ENCODE measurements at places on chromosomes 3 and 15.

GRCh38 chr3:31721676-31722075 is 189.0 kb downstream of the STT3B start:
- no peak for DNase-seq

GRCh38 chr15:72231833-72232478 is 966 bp upstream of the PKM start:
- no peak for DNase-seq

DNA sequence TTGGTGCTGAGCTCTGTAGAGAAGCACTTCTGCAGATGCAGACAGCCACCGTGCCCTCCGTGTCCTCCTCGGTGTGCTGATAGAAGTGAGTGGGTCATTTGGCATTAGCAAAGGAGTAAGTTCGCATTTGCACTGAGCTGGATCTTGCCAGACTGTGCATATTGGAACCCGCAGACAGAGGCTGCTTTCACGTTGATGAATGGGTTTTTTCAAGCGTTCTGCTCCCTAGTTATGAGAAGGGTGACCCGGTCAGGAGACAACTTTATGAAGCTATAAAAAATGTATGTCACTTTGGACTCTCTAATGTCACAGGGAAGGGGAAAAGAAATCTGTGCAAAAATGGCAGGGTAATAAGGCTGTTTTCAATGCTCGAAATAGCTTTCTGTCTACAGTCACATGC is 739.4 kb downstream of the MCTP2 start:
- DNase-seq = no peak

DNA sequence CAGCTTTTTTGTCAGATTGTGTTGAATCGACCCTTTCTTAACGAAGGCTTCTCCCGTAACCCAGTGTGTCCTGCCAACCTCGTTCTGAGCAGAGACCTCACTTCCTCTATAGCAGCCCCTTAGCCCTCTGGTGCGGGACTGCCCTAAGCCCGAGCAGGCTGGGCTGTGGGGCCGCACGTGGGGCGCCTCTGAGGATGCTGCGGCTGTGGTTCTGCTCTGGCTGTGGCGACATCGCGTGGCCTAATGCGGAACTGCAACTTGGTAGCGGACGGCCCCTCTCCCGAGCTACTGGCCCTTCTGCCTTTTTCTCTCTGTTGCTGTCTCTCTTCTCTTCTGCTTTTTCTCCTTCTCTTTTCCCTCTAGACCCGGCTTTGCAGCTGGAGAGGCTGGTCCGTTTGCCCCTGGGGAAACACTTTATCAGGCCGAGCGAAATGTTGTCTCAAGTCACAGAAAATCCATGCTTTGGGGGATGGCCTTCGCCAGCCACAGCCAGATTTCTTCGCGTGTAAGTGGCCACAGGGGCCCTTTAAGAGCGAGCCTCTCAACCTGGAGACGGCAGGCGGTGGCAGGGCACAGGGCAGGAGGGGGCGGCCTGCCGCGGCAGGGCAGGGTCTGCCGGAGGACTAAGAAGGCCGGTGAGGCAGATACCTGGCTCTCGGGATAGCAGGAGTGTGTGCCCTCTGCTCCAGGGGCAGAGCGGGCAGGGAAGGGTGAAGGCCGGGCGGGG is 19.4 kb upstream of the KIF23 start:
- DNase-seq = peak; percentile 91

- DNase-seq = peak; percentile 85
Measured at GRCh38 chr3:33717616-33717865, 513 bp downstream of the CLASP2 start.

GRCh38 chr3:170735821-170736220 is 134.2 kb downstream of the RPL22L1 start:
- DNase-seq = no peak

DNA sequence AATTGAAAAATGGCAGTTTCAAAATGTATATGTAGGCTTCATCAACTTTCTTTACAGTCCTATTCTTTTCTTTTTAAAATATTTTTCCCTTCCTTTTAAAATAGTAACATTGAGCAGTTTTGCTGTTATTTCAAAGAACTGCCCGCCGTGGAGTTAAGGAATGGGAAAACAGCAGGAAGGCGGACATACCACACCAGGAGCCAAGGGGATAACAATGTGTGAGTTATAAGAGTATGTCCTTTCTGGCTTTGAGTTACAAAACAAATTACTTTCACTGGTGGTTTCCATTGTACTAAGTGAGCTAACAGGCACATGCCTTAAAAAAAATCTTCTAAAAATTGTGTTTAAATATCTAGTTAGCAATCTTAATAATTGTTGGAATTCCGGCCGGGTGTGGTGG is 37.4 kb upstream of the FBXL22 start:
- DNase-seq = no peak

- no peak for DNase-seq
Measured at GRCh38 chr3:170162630-170163029, 18.9 kb downstream of the PHC3 start.

DNA sequence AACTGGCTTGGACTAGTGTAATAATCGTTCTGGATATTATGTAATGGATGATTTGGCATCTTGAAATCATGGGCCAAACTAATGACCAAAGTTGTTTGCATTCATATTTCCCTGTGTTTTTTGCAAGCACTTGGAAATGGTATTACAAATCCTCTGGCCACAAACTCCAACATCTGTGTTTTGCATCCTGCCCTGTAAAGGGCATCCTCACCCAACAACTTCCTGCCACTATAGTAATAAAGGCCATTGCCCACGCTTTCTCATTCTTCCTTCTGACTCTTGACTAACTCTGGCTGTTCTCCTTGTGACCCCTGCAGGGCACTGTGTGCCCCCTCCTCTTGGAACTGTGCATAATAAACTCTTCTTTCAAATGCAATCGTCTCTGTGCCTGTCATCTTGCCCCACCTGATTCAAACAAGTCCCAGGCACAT is 25.4 kb upstream of the PSMD6 start:
- DNase-seq = no peak
